Cardiac muscle cell (in vitro differentiated cells and primary cell): ENCODE measurements at places on chromosomes 5 and 9. TPM values are rescaled to one million over a fixed set of nuclear protein-coding genes. Genes with fewer than 3 reads are reported as not detected.

Gene ADAMTSL1
- 26.5 and 63.0 TPM in 2 replicates for total RNA-seq

Gene C9orf40
- total RNA-seq: 7.8 and 12.0 TPM in 2 replicates

Gene C5orf52
- not detected in 2 replicates for total RNA-seq

Gene ZNF483
- total RNA-seq: 4.5 and 7.2 TPM in 2 replicates

Gene NMUR2
- total RNA-seq: not detected in 2 replicates

Gene PCDHAC2
- 42.2 and 47.8 TPM in 2 replicates for total RNA-seq

Gene PDLIM4
- 22.0 and 23.1 TPM in 2 replicates for total RNA-seq

Gene CMBL
- total RNA-seq: 1.3 TPM in 2 replicates

Gene BRINP1
- total RNA-seq: 5.2 and 8.2 TPM in 2 replicates

Gene DROSHA
- 41.5 and 42.1 TPM in 2 replicates for total RNA-seq

Gene CCNO
- total RNA-seq: 0.14 and 0.51 TPM in 2 replicates

Gene ALDOB
- not detected in 2 replicates for total RNA-seq

Gene LCN10
- total RNA-seq: 0.63 TPM in 1 of 2 replicates, not detected in the other

Gene CAMK2A
- 34.6 and 47.7 TPM in 2 replicates for total RNA-seq

Gene AHRR
- 1.2 and 1.4 TPM in 2 replicates for total RNA-seq

Gene LSM11
- total RNA-seq: 3.0 and 5.5 TPM in 2 replicates

Gene MYMK
- not detected in 2 replicates for total RNA-seq

Gene CDO1
- total RNA-seq: 19.0 and 27.1 TPM in 2 replicates

Gene RNF224
- 0.32 TPM in 1 of 2 replicates, not detected in the other for total RNA-seq

Gene MARCOL
- total RNA-seq: not detected in 2 replicates

Gene ELAVL2
- 4.1 and 11.2 TPM in 2 replicates for total RNA-seq

Gene PELO
- total RNA-seq: 15.3 and 15.6 TPM in 2 replicates

Gene PCDHA10
- total RNA-seq: 11.3 and 14.4 TPM in 2 replicates

Gene NIPAL4
- 0.18 and 0.36 TPM in 2 replicates for total RNA-seq

Gene ALDH1B1
- total RNA-seq: 24.7 and 31.7 TPM in 2 replicates

Gene GPR151
- total RNA-seq: not detected in 2 replicates

Gene PCDHB8
- 17.2 and 20.8 TPM in 2 replicates for total RNA-seq

Gene POC5
- total RNA-seq: 12.5 and 16.5 TPM in 2 replicates

Gene ADGRV1
- 15.5 and 18.4 TPM in 2 replicates for total RNA-seq

Gene CATSPER3
- total RNA-seq: 0.07 TPM in 1 of 2 replicates, not detected in the other
